ENCODE measurements at places on chromosomes 4 and X. TPM values are rescaled to one million over a fixed set of nuclear protein-coding genes. Genes with fewer than 3 reads are reported as not detected.

NSUN7 gene
- 2.0 TPM for total RNA-seq

CXCL10 gene
- 0.32 TPM for total RNA-seq

DNA sequence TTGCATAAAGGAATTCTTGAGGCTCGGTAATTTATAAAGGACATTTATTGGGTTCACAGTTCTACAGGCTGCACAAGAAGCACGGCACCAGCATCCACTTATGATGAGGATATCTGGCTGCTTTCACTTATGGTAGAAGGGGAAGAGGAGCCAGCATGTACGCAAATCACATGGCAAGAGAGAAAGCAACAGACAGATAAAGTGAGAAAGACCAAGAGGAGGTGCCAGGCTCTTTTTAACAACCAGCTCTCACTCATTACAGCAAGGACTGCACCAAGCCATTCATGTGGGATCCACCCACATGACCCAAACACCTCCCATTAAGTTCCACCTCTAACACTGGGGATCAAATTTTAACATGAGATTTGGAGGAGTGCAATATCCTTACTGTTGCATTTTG is 1198.2 kb downstream of the ADGRL3 start:
- ATAC-seq, result no peak

GRCh38 chrX:125205133-125205917 is 114.3 kb upstream of the TEX13C start:
- peak; percentile 61 for ATAC-seq
